ENCODE measurements at places on chromosomes 5 and 9.

DNA sequence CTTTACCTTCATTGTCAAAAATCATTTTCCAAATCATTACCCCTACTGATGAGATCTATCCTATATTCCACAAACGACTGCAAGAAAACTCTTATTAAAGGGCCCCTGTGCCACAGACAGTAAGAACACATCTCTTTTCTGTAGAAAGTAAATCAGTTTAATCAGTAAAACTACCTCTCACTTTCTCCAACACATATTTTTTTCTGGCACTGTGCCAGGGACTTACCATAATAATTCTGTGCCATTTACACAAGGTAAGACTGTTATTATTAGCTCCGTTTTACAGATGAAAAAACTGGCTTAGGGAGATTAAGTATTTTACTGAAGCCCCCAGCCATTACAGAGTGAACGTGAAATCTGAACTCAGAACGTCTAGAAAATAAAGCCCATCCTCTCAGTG, 587.0 kb upstream of the COX7C start:
- no peak for DNase-seq

- no peak for DNase-seq
Observed at GRCh38 chr5:66860199-66860975, 264.2 kb downstream of the MAST4 start.

DNA sequence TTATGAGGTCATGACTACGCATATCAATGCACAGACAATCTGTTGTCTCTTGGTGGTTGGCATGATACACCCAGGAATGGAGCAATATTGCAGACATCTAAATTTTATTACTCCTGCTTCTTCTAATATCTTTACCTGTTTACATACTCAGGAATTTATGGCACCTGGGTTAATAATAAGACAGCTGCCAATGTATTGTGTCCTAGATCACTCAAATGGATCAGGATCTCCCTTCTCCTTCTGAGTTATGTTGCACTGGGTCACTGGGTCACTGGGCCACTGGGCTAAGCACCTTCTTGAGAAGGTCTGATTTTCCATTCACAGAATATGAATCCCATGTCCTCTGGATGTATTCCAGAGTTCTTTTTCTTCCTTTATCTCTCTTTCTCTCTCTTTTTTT, 41.8 kb downstream of the CCL28 start:
- DNase-seq = no peak

DNA sequence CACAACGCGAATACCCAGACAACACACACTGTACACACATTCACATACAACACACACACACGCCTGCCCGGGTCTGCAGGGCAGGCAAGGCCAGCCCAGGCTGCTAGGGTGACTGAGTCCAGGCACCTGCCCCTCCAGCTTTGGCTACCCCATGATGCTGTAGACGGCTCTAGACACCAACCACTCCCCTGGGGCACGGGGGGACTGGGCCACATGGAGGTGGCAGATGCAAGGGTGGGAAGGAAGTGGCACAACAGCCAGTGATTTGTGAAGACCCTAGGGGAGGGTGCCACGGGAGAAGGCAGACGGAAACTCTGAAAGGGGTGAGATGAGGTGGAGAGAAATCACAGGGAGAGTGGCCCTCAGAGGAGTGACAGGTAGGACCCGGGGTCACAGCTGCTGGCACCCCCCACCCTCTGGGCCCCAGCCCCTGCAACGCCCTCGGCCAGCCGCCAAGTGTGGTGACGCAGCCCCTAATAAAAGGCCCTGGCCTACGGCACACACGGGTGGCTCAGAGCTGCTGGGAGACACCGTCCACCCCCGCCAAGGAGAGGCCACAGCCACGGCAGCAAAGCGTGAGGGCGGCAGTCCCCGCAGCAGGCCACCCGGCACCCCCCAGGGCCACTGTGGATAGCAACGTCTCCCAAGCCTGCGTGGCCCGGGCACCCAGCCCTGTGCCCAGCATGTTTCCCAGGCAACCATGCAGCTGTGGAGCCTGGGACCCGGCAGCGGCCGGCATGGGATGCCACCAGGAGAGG, 6.6 kb upstream of the CCDC187 start:
- no peak for DNase-seq

- DNase-seq = no peak
Observed at GRCh38 chr9:131418143-131419025, 24.5 kb downstream of the PRRC2B start.

GRCh38 chr5:58266402-58266801, 193.5 kb downstream of the PLK2 start:
- DNase-seq = peak; percentile 31

DNA sequence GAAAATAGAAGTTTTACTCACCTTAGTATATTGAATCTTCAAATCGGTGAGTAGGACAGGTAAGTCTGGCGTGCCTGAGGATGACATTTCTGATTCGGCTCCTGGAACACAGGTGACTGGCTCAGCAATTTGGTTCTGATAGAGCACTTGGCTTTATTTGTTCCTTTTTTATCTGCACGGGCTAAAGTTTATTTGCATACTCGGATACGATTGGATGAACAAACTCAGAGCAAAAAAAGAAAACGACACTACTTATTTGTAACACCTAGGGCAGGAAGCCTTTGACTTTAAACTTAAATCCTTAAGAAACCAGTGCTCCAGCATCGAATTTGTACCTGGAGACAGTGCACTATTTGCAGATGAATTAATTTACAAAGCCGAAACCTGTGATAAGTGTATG, at the start of gene ALDH1A1:
TSS of gene ALDH1A1 (minus strand) at position 140 of the 400 bp plus-strand sequence. CDS start at position 87, 53 bp downstream.
- peak; percentile 61 for DNase-seq

DNA sequence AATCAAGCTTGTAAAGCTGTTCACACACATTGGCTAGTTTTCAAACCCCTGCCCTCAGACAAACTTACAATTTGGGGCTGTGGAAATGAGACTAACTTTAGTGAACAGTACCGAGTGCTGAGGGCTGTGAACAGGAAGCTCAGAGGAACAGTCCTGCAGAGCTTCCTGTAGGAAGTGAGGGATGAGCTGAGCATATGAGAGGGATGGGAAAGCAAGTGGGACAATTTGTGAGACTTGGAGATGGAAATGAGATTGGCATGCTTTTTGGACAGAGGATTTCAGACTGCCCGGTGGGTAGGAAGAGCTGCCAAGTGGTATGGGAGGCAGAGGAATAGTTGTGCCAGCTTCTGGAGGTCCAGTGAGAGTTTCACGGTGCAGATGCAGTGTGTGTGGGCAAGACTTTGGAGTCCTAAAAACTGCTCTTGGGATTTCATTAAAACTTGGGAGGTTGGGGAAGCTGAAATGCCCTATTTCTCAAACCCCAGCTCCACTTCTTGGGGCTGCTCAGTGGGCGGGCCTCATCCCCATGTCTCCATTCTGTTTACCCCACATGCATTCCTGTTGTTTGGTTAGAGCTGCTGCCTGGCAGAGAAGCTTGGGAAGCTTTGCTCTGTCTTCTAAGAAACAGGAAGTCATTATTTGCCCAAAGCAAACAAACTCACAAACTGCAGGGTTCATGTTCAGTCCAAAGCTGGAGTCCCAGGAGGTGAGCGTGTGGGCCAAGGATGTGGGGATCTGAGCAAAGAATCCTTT, 267.5 kb downstream of the ZSWIM6 start:
- DNase-seq = no peak

GRCh38 chr9:41229408-41230401, 40.6 kb upstream of the ZNG1F start:
- no peak for DNase-seq

DNA sequence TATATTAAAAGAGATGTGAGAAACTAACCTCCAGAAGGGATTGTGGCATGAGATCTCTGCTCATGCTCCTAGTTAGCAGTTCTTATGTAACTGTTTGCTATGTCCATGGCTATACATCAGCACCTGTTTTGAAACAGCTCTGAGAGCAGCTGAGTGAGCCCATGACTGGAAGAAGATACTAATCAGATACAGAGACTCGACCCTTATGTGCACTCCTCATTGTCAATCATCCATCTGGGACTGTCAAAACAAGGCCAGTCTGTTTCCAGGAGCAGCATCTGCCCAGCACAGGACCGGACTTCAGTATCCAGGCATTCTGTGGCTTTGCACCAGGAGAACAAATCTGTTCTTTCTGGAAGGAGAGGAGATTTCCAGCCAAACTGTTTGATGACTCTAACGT, 77.7 kb downstream of the EFNA5 start:
- no peak for DNase-seq

DNA sequence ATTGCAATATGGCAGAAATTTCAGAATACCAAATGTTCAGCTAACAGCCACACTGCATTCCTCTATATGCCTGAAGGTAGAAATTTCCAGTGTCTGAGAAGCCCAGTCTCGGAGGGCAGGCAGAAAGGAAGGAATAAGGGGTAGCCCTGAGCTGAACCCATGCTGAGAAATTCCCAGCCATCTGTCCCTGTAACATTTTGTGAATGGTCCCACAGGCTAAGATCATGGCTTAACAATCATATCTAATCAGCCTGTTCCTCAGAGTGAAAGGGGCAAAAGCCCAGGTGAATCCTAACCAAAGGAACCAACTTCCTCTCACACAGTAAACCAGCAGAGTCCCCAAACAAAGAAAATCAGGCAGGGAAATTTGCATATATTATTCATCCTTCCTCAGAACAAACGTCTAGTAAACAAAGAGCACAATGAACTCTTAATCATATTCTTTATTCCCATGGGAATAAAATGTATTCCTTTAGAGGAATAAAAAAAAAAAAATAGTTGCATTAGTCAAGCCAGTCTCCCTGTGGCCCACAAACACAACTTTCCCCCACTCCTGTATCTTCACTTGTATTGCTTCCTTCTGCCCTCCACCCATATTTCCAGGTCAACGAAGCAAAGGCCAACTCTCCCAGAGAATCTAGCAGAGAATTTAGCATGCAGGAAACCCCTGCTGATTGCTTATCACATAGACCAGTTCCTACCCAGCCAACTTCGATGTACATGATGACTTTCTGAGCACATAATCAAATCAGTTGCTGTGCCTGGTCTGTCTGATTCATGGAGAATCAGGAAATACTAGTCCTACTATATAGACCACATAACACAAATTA, 257.6 kb downstream of the FAM114A2 start:
- DNase-seq = no peak

- DNase-seq = no peak
Observed at GRCh38 chr9:36677611-36678010, 104.9 kb downstream of the MELK start.

DNA sequence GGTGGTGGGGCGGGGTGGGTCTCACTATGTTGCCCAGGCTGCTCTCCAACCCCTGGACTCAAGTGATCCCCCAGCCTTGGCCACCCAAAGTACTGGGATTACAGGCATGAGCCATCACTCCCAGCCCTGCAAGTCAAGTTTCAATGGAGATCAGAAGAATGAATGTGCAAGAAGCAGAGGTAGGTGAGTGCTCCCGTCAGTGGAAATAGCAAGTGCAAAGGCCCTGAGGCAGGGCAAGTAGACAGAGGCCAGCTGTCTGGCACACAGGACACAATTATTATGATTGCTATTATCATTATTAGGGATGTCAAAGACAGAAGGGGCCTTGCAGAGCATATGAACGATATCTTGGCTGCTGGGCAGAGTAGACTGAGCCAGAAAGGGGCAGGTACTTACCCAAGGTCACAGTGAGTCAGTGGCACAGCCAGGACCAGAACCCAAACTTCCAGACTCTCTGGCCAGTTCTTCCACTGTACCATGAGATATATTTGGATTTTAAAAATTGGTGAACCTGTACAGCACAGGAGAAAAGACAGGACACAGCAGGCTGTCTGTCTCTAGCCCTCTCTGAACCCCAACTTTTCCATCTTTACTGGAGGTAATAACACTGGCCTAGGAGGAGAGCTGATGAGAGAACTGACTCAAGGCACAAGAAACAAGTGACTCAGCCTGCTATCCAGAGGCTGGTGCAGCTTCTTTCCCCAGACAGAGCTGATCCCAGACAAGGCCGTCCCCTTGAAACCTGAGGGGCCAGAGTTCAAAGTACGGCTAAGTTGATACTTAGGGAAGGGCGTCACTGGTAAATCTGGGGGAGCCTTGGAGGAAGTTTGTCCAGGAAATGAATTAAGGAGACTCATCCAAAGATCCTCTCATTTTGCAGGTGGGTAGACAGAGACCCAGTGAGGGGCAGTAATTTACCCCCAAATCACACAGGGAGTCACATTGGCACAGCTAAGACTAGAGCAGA, 1.4 kb downstream of the HDHD3 start:
- DNase-seq = no peak

- DNase-seq = no peak
Observed at GRCh38 chr5:145283141-145283810, 551.9 kb downstream of the PRELID2 start.

Measured in hematopoietic multipotent progenitor cell (in vitro differentiated cells).